ENCODE measurements at places on chromosomes 2 and 18.
A peak's percentile ranks its signal among the peaks of the same experiment; 100 is the strongest.

GRCh38 chr18:13934676-13935075 lies 19.3 kb upstream of the MC2R start:
- no peak for DNase-seq

DNA sequence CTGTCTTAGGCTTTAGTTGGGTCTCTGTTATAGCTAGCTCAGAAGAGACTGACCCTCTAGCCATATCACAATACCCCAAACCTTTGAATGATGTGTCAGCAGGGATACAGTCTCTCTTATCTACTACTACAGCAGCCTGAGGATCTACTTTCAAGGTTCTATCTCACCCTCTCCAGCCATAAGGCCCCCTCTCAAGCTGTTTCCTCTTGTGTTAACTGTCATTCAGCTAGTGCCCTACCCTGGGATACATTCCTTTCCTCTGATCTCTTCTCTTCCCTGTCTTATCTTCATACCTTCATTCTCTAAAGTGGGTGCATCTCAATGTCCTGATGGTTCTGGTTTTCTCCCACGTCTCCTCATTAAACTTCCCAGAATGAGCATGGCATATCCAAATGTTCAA lies 434.7 kb downstream of the NRXN1 start:
- DNase-seq: no peak

- no peak for DNase-seq
Observed at GRCh38 chr2:70796262-70796661, 5.8 kb upstream of the FIGLA start.

GRCh38 chr2:127641846-127642507 lies 4.0 kb upstream of the GPR17 start:
- no peak for DNase-seq

DNA sequence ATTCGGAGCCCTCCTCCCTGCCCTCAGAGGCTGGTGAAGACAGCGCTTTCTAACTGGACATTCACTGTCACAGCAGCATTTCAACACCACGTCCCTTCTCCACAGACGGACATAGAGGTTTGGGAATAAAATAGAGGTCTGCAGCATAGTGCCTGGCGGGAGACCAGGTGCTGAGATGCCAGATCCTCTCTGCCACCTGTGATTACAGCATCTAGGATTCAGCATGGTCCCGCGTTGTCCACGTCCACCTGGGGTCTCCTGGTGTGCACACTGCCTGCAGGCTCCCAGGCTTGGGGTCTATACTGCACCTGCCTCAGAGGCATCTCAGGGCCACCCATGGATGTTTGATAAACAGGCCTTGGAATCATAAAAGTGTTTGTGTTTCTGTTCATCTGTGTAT lies 175.5 kb downstream of the TMEM18 start:
- DNase-seq: no peak

DNA sequence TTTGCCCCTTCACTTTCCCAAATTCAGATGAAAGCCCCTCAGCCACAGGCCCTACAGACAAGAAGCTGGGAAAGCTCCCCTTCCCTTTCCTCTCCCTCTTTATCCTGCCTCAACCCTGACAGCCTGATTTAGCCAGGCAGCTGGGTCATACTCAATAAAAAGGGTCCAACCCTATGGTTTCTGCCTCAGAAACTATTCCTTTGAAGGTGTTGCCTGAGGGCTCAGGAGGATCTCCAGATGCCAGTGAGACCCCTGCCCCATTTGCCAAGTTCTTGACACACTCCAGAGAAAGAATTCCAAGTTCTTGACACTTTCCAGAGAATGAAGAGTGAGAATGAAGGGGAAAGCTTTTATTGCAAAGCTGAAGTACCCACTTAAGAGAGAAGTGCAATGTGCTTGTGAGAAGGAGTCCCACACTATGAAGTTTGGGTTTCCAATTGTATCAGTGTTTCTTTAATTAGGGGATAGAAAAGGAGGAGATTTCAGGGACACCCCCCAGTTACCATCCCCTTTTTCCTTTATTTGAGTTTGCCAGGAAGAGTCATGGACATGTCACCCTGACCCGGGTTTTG lies 576.2 kb downstream of the METTL4 start:
- no peak for DNase-seq

GRCh38 chr2:156322051-156322685 lies 10.4 kb downstream of the NR4A2 start:
- no peak for DNase-seq

GRCh38 chr18:58370038-58370580 lies 258.8 kb downstream of the ALPK2 start:
- DNase-seq: no peak

DNA sequence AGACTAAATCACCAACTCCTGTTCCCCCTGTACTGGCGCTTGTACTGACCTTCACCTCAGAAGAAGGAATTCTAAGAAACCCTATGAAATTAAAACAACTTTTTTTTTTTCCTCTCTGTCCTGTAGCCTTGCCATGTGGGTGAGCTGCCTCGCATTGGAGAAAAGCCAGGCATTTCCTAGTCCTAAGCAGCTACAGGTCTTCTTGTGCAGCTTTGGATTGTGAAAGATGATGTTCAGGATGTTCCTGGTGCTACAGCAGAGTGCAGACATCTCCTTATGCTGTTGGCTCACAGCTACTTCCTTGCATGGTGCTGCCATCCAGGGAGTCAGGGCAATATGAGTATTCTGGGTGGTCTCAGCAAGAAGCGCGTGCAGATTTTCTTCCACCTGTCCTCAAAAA lies 11.9 kb downstream of the PIK3C3 start:
- peak; percentile 80 for DNase-seq

DNA sequence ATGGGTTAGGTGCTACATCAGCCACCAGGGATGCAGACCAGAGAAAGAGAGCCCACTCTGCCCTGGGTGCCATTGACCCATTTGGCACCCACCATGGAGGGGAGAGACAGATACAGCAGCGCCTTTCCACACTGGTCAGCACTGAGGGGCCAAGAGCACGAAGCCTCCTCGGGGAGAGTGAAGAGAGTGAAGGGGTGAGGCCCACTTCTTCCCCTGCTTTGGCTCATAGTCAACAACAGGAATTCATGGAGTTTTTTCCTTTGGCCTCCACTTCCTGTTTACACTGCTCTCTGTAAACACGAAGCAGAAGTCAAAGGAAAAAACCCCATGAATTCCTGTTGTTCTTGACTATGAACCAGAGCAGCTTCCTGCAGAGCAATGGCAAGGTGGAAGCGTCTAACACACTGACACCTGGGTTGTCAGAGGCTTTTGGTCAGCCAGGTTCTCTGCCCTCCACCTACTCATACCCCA lies 80.0 kb downstream of the CCDC93 start:
- DNase-seq: no peak

DNA sequence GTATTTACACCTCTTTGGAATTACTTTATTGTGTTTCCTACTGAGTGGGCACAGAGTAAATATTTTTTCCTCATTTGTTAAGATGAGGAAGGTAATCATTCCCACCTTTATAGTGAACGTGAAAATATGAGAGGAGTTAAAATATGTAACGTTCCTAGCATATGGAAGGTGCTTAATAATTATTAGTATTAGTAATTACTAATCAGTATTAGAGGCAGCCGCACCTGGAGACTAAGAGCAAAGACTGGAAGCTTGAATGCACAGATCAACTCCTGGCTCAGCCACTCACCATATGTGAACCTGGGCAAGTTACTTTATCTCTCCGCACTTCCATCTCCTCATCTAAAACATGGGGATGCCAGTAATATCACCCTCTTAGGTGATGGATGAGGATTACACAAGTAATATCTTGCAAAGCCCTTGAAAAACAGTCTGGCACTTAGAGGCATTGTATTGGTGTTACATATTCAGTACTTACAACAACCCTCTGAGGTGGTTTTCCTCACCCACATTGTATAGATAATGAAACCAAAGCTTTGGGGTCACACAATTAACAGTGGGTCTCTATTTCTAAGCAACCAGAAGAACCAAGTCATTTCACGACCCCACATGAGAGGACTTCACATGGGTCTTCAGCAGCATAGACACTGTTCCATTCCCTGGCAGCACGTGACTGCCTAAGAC lies 100.3 kb upstream of the KCTD1 start:
- DNase-seq: no peak

GRCh38 chr2:195482010-195482409 lies 175.0 kb upstream of the SLC39A10 start:
- no peak for DNase-seq

DNA sequence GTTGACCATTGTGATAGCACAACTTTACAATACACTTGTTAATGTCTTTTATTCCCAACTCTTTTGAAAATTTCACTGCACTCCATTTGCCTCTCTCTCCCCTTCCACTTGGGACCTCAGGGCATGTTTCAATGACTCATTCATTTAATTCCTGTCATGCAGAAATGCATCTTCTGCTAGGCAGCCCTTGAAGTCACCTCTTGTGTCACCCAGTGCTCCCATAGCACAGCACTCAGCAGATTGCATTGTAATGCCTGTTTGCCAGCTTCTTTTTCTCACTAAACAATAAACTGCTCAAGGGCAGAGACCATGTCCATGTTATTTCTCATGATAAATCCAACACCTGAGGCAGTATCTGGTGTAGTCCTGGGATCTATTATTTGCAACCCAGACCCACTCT lies 85.9 kb upstream of the ACSL3 start:
- DNase-seq: no peak
